Astrocyte of the hippocampus (primary cell): ENCODE measurements at places on chromosomes 4 and X.

DNA sequence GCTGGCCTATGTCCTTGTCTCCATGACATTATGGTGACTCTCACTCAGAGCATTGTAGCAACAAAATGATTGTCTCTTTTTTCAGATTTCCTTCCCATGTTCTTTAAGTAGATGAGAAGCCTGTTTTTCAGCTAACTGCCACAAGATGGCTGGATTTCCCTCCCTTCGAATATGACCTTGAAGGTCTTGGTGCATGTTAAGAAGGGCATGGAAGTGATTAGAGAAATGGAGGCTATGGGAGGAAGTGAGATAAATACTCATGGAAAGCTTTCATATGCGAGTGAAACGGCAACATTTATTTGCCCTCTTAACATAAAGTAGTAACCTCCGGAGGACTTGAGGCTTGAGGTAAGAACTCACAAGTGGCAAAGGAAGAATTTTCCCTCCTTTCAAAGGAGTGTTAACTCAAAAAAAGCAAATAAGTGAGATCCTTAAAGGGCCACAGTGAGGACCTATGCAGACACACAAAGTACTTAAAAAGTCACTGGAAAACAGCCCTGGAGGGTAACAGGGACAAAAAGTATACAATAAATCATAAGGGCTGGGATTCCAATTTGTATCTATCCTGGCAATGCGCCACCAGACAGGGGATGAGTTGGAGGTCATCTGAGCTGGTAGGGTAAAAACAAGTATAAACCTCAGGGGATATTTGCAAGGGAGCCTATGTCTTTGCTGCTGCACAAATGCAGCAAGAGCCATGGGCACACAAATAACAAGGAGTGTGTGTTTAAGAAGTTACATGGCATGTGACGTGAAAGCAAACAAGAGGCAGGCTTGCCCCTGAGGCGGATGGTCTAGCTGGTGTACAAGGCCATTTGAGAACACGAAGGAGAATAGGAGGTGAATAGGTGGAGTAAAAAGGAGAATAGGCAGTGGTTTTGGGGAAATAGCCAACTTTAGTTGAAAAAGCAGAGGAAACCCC lies 96.2 kb downstream of the CPE start:
- no peak for DNase-seq

GRCh38 chrX:39443240-39443639 lies 642.0 kb downstream of the MID1IP1 start:
- no peak for DNase-seq

DNA sequence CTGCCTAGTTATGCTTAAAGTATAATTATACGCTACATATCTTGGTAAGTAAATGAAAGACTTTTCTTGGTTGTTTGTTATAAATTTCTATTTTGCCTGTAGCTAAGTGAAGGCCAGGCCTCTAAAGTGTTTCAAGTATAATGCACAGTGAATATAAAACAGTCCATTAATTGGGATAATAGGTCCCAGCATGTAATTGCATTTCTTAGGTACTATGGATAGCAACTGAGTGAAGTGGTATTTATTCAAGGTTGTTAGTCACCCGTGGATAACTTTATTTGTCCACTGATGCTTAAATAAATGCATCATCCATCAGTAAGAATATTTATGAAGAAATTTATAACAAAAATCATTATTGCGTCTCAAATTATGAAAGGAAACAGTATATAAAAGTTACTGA lies 59.1 kb downstream of the TEX13C start:
- DNase-seq = no peak

DNA sequence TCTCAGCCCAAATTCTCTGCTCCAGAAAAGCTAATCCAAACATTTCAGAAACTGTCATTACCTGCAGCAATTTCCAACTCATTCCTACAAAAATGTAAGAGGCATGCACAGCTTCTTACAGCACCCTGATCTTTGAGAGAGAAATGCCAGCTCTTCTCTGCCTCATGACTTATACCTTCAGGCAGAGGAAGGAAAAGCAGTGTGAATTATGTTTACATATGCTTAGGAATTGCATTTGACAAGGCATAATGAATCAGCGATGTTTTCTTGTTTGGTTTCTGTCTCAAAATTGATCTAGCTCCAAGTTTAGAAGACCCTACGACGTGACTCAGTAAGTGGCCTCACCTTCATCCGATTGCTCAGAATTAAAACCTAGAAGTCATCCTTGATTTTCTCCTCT lies 21.8 kb upstream of the AGA start:
- no peak for DNase-seq

- DNase-seq = no peak
These were observed 16.3 kb downstream of the HPRT1 start for GRCh38 chrX:134476284-134476683.

DNA sequence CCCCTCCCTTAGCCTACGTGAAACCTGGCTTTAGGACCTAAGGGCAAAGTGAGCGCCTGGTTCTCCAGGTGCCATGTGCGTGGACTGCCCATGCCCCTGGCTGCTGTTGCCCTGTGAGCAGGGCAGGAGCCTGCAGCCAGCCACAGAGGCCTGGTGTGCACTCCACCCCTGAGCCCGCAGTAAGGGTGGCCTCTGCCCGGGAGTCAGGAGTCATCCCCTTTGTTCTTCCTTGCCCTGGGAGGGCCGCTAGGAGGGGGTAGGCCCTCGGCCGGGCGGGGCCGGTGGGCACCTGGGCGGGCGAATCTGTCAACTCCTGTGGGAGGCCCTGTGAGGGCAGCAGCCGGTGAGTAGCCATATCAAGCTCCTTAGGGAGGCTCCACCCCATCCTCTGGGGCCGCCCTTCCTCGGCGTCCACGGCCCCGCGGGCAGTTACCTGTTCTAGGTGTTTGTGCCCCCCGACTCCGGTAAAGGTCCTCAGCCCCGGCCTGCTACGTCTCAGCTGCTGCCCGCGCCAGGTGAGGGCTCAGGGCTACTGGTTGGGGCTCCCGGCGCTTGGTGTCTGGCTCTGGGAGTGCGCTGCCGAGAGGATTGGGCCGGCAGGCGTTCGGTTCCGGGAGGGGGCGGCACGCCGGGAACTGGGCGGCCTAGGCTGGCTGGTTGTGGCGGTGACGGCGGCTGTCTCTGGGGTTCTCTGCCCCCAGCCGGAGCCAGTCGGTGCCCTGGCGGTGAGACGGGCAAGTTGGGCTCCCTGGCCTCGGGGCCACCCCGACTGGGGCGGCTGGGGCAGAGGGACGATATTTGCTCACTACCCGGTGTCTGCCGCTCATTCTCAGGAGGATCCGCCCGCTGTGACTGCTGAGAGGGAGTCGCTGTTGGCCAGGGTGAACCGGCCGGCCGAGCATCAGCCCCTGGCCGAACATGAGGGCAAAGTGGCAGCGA lies 1060.2 kb downstream of the TECRL start:
- no peak for DNase-seq

DNA sequence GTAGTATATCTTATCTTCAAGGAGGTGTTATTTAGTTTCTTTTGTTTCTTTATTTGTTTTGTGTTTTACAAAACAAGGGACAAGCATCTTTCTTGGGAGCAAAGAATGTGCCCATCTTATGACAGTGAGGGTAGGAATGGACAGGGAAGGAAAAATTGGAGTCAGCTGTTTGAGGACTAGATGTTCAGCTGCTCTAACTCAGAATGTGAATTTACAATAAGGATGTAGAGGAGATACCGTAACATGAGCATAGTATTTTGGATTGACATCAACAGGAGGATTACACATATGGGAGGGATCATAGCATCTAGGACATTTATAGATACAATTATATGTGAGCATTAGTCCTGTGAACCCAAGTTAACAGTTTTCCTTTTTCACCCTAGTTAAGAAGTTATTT lies 89.0 kb upstream of the GK2 start:
- DNase-seq = no peak

DNA sequence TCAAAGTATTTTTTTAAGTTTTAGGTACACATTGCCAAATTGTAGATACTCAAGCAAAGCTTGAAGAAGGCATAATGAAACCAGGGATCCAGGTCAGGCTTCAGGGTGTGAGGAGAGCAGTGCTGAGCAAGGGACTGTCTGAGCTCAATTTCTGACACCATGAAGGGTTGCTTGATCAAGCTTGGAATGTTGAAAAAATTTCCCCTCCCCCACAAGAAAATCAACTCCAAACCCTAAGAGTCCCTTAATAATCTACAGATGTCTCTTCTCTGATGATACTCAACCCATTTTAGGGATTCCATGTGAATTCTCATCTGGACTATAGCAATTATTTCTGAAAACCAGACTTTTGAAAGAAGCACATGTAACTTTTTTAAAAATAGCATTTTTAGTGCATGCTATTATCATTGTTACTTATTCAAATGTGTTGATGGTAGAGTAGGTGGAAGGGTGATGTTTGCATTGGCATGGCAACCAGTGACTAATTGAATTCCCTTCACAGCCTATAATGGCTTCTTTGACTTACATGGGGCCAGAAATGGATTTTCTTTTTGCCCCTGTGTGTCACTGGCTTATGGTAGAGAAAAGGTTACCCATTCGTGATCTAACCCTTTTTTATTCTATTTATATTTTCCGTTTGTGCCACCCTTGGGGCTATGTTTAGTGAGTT lies 252.0 kb downstream of the FBXW7 start:
- DNase-seq = peak; percentile 63

- DNase-seq = no peak
These were observed 60.5 kb upstream of the UGT8 start for GRCh38 chr4:114538012-114538617.

DNA sequence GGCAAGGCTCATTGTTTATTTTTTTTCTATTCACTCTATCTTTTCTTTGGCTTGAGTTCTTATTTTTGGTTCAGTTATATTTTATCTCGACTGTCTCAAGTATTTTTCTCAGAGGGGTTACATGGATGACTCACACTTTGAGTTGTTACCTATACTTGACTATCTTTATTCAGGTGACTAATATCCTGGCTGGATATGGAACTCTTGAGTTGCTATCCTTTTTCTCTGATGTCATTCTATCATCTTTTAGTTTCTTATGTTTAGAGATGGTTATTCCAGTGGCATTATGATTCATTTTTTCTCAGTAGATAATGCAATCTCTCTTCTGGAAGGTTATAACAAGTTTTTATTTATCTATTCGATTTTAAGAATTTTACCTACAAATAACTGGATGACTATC lies 117.9 kb downstream of the COX18 start:
- peak; percentile 5 for DNase-seq

DNA sequence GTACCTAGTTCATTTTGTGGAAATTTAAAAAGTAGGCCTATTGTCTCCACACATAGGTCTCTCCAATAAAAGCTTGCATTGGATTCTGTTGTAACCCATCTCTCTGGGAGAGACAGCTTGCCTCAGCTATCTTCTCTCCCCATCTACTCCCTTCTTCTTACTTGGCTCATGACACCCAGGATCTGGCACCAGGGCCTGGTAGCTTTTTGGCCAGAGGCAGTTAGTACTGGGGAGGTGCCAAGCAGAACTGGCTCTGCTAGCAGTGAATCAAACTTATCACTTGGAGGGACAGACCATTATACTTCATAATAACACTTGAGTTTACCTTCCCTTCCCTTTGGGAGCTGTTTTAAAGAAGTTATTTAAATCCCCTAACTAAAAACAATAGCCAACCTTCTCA lies 31.8 kb downstream of the PLAC1 start:
- no peak for DNase-seq

DNA sequence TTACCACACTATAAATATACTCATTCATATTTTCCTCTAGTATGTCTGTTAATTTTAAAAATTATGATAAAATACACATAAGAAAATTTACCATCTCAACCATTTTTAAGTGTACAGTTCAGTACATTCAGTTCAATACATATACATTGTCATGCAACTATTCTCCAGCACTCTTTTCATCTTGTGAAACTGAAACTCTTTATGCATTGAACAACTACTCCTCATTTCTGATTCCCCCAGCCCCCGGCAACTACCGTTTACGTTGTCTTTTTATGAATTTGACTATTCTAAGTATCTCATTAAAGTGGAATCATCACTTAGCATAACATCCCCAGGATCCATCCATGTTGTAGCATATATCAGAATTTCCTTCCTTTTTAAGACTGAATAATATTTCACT lies 8.7 kb downstream of the SMARCAD1 start:
- DNase-seq = no peak

GRCh38 chrX:119249891-119250290 lies 13.8 kb downstream of the PGRMC1 start:
- peak; percentile 12 for DNase-seq

GRCh38 chr4:58564695-58565475 lies 1454.7 kb upstream of the IGFBP7 start:
- DNase-seq = no peak

- DNase-seq = peak; percentile 37
These were observed 5.3 kb downstream of the EDA2R start for GRCh38 chrX:66633541-66633940.

GRCh38 chr4:59503731-59504130 lies 1696.4 kb upstream of the ADGRL3 start:
- DNase-seq = no peak

- DNase-seq = no peak
These were observed 594.7 kb upstream of the GALNT7 start for GRCh38 chr4:172573899-172574298.

GRCh38 chr4:83677656-83678055 lies 141.7 kb downstream of the GPAT3 start:
- no peak for DNase-seq

DNA sequence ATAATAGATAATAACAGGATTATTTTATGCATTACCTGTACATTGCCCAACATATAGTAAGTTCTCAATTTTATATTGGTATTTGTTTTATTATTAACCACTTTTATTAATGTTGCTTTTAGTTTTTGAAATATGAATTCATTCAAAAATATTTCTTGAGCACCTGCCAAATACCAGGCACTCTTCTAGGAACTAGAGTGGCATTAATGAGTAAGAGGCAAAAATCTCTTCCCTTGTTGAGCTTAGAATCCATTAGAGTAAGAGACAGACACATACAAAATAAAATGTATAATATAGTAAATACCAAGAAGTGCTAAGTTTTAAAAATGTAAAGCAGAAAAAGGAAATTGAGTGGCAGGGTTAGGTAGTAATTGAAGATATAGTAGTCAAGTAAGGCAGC lies 45.8 kb downstream of the TET2 start:
- DNase-seq = no peak

- peak; percentile 51 for DNase-seq
These were observed 114.7 kb downstream of the COX18 start for GRCh38 chr4:72954811-72955210.

DNA sequence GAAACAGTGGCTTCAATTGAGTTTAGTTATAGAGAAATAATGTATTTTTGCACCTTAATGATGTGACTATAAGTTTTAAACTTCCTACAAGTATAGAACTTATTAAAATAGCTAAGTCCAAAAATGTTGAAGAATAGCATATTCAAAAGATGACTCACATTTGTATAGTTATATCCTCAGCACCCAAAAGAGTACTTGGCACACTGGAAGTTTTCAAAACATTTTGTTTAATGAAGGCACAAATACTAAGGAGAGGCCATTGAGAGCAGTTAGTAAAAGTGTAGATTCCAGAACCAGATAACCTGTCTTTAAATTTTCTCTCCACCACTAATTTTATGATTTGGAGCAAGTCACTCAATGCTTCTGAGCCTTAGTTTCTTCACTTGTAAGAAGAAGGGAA lies 226.9 kb upstream of the MID1 start:
- DNase-seq = no peak

- DNase-seq = no peak
These were observed 10.3 kb upstream of the MAGEB16 start for GRCh38 chrX:35787867-35788266.

GRCh38 chr4:722851-723360 lies 17.3 kb downstream of the PCGF3 start:
- DNase-seq = no peak
